Left lobe of liver (tissue), 2 donors: ENCODE measurements at places on chromosomes 2 and 18.

DNA sequence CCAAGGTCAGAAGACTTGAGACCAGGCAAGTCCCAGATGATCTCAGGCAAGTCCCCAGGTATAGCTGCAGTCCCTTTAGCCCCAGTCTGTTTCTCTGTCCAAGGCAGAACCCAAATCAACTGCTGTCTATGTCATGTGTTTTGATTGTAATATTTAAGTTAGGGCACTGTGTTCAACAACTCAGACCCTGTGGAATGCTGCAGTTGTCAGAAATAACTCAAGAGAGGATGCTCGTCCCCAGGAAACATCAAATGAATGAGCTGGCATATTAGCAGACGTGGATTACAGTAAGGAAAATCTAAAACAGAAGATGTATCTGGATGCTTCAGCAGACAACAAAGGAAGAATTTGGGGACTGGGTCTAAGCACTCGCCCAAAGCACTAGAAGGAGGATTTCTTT lies 70.1 kb downstream of the BCL11A start:
- DNase-seq = no peak

GRCh38 chr2:217475101-217475500 lies 527.7 kb downstream of the TNS1 start:
- no peak for DNase-seq

GRCh38 chr18:76376668-76377358 lies 118.2 kb downstream of the ZNF516 start:
- peak; percentile 40 for DNase-seq

- DNase-seq = no peak
Observed at GRCh38 chr2:28346587-28346986, 46.1 kb upstream of the FOSL2 start.

GRCh38 chr2:37573451-37574388 lies 97.7 kb downstream of the CDC42EP3 start:
- no peak for DNase-seq

DNA sequence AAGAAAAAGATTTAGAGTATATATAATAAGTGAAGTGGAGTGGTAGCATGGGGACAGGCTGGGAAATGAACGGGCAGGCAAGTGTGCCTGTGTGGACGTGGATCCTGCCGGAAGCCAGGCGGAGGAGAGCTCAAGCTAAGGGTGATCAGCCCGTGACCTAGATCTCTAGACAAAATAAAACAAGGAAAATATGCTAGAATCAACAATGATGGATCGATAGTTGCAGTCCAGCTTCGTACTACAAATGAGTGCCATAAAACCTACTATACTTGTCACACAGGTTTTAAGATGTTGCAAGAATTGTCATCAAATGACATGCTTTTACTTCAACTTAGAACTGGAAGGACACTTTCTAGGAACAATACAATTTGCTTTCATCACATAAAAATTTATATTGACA lies 8.5 kb downstream of the EIF2AK2 start:
- peak; percentile 50 for DNase-seq
